ENCODE measurements at places on chromosomes 12 and 14.

DNA sequence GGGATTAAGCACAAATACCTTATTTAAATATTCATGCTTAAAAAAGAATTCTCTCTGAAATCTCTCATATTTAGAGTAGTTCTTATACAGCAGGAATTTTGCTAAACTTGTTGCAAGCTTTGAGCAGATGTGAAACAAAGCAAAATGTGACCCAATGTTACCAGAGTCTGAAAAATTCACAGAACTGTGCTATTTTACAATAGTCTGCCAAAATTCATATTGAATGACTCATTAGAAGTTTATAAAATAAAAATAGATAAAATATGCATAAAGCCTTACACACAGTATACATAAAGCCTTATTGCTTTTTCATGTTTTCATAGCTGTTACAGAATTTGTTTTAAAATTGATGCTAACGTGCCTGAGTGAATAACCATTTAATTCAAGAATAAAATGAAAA is 17.8 kb upstream of the RHOJ start:
- DNase-seq, result no peak

DNA sequence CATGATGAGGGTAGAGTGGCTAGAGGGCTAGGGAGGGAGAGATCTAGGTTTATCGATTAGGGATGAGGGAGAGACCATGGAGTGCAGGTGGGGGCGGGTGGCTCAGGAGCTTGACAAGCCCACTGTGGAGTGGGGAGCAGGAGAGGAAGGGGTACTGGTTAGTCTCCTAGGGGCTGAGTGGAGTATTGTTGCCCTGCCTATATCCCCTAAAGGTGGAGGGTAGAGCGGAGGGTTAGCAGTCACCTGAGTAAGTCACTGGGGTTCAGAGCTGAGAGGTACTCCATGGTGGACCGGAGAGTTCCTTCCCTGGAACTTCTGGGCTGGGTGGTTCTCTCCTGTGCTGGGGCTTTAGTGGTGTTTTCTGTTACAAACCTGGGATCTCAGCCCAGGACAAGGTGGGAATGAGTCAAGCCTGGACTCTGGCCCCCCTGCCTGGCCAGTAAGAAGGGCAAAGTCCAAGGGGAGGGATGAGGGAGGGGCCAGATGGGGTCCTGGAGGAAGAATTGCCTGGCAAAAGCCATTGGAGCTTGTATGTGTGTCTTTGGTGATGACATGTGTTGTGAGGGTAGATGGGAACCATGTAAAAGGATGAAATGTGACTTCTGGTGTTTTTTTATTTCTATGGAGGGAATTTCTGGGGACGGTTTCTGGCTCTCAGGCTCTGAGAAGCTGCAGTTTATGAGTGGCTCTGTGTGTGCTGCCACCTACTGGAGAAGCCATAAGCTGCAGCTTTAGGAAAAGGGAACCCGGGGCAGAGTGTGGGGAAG is at the start of gene CIDEB:
TSS of gene CIDEB (minus strand) at position 403 of the 767 bp plus-strand sequence. CDS start at position 284, 119 bp downstream.
- DNase-seq, result peak; percentile 10

- no peak for DNase-seq
These were observed 17.4 kb downstream of the HEATR5A start for GRCh38 chr14:31402764-31403439.

DNA sequence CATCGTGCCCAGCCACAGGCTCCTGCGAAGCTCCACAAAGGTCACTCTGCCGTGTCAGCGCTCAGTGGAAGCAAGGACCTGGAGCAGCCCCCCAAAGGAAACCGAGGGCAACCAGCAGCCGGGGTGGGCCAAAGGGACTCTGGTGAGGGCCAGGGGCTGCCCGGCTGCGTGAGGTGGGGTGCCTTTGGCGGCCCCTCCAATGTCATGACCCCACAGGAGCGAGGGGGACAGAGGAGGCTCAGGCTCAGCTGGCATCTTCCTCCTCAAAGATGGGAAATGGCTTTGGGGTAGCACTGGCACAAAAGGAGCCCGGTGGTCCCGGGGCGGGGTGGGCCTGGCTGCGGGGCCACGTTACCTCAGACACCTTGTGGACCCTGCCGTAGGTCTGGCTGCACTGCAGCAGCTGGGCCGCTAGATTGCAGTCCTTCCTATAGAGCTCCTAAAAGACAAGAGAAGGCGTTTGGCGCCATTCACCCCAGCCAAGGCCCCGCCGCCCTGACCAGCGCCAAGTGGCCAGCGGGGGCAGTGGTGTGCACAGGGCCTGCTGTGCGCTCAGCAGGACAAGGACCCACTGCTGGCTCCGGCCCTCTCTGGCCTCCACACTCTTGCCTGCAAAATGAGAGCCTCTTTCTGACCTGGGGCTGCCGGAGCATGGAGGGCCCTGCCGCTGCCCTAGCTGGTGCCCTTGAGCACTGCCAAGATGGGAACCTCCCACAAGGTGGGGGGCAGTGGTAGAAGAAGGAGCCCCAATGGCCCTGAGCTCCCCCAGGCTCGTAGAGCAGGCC is 46.9 kb downstream of the BEGAIN start:
- no peak for DNase-seq

GRCh38 chr12:30826276-30826675 is 71.5 kb upstream of the CAPRIN2 start:
- DNase-seq, result no peak

DNA sequence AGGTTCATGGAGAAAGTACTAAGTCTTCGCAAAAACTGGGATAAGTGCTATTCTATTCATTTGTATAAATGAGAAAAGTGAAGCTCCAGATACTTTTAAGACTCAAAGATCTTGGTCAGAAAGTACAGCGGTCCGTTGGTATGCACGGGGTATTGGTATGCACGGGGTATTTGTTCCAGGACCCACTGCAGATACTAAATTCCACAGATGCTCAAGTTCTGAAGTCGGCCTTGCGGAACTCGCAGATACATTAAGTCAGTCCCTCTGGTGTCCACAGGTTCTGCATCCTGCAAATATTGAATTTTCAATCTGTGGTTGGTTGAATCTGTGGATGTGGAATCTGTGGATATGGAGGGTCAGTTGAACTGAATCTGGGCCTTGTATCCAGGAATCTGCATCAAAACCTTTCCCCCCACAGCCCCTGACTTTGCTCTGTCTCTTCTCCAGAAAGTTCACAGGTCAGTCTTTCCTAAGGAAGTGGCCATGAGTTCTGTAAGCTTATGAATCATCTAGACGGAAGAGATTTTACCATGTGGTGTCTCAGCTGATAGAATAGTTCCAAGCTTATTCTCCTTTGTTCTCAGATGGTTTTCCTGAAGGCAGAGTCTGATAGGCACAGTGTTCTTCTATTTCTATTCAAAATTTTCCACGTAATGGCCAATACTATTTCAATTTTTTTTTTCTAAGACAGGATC is 274.7 kb downstream of the NEDD1 start:
- DNase-seq, result no peak

DNA sequence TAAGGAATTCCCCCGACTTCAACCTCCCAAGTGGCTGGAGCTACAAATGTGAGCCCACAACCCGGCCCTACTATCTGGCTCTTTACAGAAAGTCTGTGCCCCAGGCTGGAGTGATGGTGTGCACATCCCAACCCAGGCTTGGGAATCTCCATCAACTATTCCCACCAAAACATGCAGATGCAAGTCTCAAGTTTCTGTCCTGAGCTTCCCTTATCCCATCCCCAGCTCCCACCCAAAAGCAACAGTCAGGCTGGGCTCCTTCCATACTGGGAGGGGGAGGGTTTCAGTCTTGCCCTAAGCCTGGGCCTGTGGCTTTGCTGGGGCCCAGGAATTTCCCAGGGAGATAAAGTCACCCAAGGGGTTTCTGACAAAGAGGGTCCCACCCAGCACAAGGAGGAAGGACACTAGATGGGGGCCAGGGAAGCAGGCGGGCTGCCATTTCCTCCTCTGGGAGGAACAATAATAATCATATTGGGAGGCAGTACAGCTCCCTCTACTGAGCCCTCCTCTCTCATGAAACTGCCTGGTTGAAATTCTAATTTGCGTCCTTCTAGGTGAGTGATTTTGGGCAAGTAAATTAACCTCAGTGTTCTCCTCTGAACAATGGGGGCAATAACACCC is 8.0 kb downstream of the SLC8B1 start:
- no peak for DNase-seq

DNA sequence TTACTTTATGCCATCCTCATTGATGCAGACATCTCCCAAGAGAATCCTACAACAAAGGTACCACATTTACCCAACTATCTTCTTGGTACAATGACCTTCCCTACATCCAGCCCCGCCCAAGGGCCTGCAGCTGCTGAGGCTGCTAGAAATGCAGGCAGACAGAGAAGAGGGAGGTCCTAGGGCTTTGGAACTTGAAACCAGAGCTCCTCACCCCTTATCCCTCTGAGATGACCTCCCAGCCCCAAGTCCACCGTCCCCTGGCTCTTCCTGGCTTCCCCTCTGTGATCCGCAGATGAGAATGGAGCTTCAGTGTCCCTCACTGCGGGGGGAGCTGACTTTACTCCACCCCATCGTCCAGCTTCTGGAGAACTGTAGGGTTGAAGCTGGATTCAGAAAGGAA is 1.6 kb upstream of the TNFRSF1A start:
- DNase-seq, result no peak

DNA sequence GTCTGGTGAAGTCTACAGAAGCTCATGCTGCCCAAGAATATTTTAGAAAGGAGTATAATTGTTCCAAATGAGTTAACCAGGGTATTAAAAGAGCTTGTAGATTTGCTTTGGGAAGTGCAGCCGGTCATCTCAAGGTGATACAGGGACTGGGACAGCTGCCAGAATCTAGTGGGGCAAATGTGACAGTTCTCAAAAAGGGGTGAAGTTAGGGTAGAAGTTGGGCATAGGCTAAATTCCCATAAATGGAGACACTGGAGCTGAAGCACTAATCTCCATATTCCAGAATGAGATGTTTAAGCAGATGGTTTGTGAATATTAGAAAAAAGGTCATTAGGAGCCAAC is 94.7 kb downstream of the ANO6 start:
- DNase-seq, result no peak

- no peak for DNase-seq
These were observed 9.7 kb downstream of the PDE6H start for GRCh38 chr12:14982562-14982961.

DNA sequence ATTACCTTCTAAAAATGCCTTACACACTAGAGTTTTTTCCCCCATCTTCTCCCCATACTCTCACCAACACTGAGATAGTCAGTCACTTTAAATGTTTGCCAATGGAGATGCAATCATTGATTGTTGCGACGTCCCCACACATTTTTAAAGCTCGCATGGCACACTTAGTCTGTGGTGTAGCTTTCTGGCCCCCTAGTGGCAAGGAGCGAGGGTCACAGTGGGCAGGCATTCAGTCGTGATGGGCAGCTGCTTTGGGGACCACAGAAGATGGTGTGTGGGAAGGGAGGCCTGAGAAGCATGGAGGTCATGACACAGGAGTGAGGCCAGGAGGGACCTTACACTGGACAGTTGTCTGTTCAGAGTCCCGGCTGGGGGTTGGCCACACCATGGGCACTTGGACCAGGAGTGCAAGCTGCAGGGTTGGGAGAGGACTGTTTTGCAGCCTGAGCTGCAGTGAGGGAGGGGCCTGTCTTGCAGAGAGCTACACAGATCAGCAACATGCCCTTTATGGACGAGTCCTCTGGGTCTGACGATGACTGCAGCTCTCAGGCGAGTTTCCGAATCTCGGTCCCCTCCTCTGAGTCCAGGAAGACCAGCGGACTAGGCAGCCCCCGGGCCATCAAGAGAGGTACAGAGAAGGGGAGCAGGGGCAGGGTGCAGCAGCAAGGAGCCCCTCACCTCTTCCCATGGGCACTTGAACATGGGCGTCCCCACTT is 28.6 kb downstream of the PIGH start:
- DNase-seq, result no peak

- DNase-seq, result no peak
These were observed 146.4 kb upstream of the KRR1 start for GRCh38 chr12:75657831-75658230.

DNA sequence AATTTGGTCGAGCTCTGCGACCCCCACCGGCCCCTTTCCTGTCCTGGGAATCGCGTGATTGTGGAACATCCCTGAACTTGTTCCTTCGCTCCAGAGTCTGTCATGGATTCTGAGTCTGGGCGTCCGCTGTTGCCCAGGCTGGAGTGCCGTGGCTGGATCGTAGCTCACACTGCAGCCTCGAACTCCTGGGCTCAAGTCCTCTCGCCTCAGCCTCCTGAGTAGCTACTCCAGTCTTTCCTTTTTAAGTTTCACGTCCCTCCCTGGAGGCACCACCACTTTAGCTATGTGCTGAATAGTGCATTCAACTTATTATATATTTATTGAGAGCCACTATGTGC is 698 bp downstream of the ACOT6 start:
- DNase-seq, result no peak

GRCh38 chr14:103326078-103326477 is 8.0 kb upstream of the EIF5 start:
- DNase-seq, result no peak

DNA sequence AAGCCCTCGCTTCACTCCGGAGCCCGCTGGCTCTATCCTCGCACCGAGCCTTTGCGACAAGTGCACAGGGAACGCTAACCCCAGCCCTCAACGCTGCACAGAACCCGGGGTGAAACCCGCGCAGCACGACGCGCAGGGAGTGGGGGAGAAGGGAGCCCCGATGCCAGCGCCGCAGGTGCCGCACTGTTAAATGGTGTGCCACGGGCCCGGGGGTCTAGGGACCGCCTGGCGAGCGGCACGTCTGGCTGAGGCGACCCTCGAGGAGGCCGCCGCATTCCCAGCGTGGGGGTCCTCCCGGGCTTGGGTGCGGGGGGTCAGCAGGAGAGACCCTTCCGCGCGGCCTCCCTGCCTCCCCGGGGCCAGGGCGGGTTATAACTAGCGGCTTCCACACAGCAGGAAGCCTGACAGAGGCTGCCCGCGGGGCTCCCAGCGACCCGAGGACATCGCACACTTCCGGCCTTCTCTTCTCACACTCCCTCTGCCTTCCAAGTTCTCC is 23.8 kb upstream of the LRTM2 start:
- no peak for DNase-seq

DNA sequence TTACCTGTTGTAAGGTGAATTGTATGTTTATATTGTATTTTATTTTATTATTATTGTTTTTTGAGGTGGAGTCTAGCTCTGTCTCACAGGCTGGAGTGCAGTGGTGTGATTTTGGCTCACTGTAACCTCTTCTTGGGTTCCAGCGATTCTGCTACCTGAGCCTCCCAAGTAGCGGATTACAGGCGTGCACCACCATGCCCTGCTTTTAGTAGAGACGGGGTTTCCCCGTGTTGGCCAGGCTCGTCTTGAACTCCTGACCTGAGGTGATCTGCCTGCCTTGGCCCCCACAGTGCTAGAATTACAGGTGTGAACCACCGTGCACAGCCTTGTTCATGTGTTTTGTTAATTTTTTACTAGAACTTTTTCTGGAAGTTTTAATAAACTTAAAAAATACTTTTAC is 3.8 kb downstream of the ATF7IP start:
- no peak for DNase-seq

DNA sequence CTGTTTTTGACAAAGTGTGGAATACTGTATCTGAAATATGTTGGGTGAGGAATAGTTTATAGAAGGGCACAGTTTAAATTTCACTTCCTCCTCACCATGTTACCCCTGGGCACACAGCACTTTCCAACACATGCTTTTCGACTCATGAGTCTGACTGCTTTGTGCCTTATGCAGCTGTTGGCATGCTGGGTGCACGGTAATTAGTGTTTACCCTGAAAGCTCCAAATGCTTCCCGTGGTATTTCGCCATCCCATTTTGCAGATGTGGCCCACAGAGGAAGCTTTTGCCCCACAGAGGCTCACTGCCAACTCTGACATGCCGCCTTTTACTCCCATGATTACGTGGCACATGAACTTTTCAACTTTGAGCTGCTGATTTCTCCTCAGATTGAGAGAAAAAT is 168.6 kb downstream of the PRKCH start:
- DNase-seq, result no peak
